ENCODE measurements at places on chromosomes 5 and 9. TPM values are rescaled to one million over a fixed set of nuclear protein-coding genes. Genes with fewer than 3 reads are reported as not detected.

- DNase-seq = no peak
Measured at GRCh38 chr5:8226148-8226547, 357.2 kb downstream of the MTRR start.

DNA sequence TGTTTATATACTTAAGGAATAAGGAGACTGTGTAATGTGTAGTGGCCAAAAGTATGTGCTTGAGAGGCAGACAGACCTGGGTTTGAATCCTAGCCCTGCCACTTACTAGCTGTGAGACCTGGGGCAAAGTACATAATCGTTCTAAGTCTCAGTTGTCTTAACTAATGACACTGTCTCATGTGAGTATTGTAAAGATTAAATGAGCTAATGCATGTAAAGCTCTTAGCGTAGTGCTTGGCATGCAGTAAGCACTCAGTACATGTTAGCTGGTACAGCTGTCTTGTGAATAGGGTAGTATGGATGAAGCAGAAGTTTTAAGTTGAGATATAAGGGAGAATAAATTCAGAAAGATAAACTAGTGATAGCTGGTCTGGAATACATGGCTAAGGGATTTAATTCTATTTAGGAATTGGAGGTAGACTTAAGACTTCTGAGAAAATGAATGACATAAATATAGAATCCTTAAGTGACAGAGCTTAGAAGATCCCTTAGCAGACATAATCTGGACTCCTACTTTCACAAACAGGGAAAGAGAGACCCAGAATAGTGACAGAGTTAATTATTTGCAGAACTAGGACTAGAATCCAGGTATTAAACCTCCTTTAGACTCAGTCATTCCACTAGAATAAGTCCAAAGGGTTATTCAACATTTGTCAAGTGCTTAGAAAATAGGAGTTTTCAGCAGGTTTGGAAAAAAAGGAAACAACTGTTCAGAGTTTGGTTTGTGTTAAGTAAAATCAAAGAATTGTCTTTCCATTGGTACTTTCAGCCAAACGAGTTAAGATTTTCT, 13.1 kb downstream of the GPR21 start:
- no peak for DNase-seq

DNA sequence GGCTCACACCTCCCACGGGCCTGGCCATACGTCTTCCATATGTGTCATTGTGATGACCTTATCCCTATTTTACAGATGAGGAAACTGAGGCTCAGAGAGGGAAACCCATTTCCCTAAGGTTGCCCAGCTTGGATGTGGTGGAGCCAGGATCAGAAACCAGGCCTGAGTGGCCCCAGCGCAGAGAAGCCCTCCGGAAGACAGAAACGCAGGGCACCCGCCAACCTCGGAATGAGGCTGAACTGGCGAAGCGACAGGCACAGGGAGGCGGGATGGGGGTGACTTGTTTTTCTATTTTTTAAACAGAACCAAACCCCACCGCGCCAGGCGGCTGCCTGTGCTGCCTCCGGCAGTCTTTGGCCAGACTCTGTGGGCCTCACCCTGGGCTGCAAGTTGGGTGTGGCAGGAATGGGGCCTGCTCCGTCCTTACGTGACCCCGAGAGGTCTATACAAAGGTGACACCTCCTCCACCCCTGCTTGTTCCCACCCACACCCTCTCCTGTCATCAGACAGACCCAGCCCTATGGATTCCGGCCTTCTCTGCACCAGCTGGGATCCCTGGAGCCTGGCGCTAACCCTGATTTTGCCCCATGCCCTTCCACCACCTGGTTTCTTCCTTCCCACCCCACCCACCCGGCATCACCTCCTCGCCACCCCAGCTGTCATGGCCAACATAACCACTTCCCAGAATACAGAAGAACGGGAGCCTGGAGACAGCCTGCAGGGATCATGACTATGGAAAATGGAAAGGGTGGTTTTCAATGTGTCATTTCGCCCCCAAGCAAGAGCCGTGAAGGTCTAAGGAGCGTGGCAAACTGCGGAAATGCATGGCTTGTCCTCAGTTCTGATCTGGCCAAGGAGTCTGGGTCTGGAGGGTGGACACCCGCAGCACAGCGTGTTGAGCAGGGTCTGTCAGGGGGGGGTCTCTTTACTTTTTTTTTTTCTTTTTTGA, 23.6 kb downstream of the PLPP7 start:
- no peak for DNase-seq

SCGB3A2 gene
- not detected for total RNA-seq
